ENCODE measurements at places on chromosomes 5 and 9.
A peak's percentile ranks its signal among the peaks of the same experiment; 100 is the strongest.

DNA sequence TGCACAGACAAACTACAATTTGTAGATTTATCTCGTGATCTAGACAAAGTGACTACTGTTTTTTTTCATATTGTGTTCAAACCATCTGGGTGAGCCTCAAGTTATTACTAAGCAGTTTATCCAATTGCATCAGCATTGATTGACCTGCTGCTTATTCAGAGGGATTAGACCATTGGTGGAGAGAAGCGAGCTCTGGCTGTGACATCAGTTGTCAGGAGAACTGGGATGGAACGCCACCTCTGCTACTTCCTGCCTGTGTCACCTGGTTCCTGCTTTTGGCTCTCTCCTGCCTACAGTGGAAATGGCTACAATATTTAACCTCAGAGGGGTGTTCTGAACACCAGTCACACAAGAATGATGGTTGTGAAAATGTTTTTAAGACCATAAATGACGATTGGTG is 12.1 kb downstream of the NR4A3 start:
- DNase-seq = no peak

GRCh38 chr9:16057541-16057940 is 504.7 kb downstream of the CCDC171 start:
- DNase-seq = no peak

GRCh38 chr5:36202521-36202961 is 39.2 kb downstream of the NADK2 start:
- no peak for DNase-seq

DNA sequence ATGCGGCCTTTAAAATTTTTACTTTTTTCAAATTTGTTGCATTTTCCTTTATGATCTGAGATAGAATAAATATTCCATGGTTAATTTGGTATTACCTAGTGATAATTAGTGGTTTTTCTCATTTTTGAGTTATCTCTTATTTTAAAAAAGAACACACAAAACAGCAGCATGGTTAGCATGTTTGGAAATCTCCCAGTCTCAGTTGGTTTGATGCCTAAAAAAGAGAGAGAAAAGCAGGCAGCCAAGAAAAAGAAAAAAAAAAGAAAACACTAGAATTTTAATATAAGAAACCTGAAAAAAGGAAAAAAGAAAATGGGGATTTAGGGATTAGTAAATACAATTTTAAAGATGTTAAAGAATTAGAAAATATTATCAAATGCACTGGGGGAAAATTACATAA is 15.3 kb downstream of the SUSD1 start:
- no peak for DNase-seq

DNA sequence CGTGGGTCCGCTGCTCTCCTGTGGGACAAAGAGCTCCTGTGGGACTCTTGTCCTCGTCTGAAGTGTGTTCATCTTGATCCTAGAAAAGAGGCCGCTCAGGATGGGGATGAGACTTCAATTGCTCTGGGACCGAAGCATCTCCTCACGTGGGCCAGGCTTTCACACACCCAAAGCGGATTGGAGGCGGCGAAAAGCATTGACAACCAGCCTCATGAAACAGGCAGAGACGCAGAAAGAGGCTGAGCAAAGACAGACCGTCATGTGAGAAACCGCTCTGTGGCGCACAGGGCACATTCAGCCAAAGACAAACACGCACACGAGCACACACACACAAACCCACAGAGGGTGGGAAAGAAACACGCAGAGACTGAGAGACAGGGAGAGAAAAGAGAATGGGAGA is 479.5 kb downstream of the SPATA31A7 start:
- no peak for DNase-seq

- DNase-seq = no peak
These were observed 90.1 kb upstream of the SPOCK1 start for GRCh38 chr5:137589185-137589584.

DNA sequence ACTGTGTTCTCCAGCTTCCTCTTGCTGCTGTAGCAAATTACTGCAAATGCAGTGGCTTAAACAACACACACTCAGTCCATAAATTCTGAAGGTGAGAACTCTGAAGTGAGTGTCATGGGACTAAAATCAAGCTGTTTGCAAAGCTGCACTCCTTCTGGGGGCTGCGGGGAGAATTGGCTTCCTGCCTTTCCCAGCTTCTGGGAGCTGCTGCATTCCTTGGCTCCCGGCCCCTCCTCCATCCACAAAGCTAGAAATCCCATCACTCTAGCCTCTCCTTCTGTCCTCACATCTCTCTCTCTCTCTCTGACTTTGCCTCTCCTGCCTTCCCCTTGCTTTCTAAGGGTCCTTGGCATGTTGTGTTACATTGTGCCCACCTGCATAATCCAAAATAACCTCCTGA is 14.2 kb upstream of the MED10 start:
- DNase-seq = no peak

GRCh38 chr5:163567811-163568210 is 62.4 kb downstream of the MAT2B start:
- no peak for DNase-seq

DNA sequence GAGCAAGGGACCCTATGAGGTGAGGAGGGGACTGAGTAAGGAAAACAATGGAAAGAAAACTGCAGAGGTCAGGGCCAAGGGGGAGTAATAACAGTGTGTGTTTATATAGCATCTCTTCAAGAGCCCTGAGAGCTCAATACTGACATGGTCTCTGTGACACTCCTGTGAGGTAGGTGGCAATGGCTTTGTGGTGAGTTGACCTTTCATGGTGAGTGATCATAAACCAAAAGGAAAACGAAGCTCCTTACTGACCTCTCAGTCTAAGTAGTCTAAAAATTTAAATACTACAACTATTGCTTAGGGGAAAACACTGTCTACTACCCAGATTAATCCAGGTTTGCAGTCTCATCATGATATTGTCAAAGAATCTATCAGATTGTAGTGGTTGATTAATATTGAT is 130.9 kb downstream of the SNCAIP start:
- no peak for DNase-seq

GRCh38 chr5:109394806-109395205 is 15.0 kb downstream of the PJA2 start:
- DNase-seq = no peak

- no peak for DNase-seq
These were observed 56.7 kb downstream of the GADD45G start for GRCh38 chr9:89661391-89661949.

- no peak for DNase-seq
These were observed 97.2 kb downstream of the CRB2 start for GRCh38 chr9:123453076-123453667.

DNA sequence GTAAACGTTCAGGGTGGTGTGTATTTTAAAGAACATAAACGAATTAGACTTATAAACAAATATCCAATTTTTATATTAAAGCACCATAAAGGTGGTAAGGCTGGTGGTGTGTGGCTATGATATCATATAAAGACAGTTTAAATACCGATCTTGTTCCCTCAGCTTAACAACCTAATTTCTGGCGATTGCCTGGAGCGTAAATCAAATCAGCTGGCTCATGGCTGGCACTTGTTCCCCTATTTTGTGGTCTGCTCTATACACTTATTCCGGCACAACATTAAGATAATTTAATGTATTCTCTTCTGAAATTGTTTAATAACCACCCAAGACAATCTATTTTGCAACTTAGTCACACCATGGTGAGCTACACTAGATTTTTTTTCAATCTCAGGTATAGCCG is 2.4 kb upstream of the HAPLN1 start:
- no peak for DNase-seq

DNA sequence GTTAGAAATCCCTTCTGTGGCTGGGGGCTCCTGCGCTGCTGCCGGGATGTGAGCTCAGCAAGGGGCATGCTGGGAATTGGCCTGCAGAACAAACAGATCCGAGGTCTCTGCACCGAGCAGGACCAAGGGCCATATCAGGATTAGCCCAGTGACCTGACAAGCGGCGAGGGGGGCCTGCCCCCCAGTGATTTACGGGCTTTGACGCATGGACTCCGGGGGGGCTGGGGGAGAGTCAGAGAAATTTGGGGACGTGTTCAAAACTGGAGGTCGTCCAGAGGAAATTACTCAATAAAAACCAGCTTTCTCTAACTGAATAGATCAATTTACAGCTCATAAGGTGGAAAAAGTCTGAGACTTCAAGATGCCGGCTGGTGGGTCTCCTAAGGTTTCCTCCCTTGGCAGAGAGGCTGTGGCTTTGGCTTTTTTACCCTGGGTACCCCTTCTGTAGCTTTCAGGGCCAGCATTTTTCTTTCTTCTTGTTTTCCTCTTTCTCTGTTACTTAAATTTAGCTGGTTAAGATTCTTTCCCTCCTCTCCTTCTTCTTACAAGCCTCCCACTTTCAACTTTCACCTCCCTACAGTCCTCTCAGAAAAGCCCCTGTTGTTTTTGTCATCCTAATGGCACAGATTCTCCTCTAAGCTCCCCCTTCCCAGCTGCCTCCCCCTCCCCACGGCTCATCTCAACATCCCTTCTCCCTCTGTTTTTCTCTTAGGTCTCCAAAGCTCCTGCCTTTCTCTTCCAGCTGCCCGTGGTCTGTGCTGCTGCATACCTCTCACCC is 551.0 kb downstream of the CCDC171 start:
- DNase-seq = no peak

DNA sequence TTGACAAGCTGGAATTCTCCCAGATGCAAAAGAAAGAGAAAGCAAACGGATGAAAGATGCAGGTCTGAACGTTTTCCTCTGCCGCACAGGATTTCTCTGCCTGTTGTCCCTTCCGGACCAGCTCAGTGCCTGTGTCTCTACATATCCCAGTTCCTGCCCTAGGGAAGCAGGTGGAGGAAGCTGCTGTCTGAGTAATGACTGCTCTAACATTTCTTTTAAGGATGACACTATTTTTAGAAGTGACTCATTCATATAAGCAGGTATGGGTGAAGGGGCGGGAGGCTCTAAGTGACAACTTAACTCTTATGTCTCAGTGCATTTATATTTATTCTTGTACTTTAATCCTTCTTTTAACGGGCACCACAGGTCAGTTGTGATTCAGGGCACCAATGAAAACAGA is 128.8 kb downstream of the SLC24A2 start:
- DNase-seq = peak; percentile 80

DNA sequence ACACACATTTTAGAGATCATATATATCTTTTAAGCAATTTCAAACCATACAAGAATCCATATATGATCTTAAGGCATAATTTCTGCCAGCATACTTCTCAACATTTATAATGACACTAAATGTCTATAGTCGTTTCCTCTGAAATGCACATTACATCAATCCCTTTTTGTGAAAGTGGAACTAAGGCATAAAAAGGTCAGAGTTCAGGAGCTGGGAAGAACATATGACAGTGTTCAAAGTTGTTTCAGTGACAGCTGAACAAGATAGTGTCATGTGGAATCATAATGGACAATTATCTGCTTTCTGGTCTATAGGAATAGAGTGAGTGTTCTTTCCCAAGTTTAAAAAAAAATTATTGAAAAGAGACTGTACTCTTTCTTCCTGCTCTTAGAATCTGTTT is 2.4 kb upstream of the MOB3B start:
- no peak for DNase-seq

GRCh38 chr5:148979083-148979723 is 83.7 kb downstream of the SH3TC2 start:
- DNase-seq = peak; percentile 69

Data from foreskin keratinocyte (primary cell).